Stimulated activated CD8-positive, alpha-beta memory T cell treated with anti-CD3 and anti-CD28 coated beads, Interleukin-4, amount 100 ng/mL, for 4 hours (primary cell): ENCODE measurements at places on chromosomes 5 and 9.

DNA sequence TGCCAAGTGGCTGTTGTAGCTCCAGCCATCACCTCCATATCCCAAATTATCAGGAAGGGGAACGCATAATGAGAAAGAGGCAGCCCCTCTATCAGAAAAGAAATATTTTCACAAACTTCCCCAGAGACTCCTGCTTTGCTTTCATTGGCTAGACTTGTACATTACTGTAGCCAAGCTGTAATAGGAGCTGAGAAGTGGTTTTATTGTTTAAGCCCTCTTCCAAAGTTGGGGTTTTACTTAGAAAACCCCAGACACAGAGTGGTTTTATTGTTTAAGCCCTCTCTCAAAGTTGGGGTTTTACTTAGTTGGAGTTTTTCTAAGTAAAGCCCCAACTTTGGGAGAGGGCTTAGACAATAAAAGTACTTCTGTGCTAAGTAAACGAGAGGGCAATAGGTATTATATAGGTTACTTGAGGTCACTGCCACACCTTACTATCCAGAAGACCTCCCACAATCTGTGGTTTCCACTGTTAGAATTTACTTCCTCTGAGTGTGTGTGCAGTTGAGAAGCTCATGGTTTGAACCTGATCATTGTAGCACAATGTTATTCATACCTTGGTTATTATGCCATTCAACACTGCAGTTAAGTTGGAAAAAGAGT, 215.7 kb upstream of the OTULINL start:
- no peak for DNase-seq

- DNase-seq = no peak
These were observed 96.9 kb downstream of the RXRA start for GRCh38 chr9:134423166-134423565.

DNA sequence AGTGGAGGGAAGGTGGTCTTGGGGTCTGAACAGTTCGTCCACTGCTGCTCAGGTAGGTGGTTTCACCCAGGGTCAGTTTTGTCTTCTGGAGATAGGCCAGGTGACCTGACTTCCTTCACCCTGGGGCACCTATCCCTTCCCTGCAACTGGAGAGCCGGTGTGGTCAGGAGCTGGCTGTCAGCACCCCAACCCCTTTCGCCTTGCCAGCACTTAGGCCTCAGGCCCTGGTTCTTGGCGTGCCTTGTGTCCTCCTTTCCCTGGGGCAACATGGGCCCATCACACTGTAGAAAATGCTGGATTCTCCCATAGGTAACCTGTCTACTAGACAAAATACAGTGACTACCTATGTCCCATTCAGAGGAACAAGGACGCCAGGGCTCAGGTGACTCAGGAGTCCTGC, 13.1 kb downstream of the PROP1 start:
- no peak for DNase-seq

DNA sequence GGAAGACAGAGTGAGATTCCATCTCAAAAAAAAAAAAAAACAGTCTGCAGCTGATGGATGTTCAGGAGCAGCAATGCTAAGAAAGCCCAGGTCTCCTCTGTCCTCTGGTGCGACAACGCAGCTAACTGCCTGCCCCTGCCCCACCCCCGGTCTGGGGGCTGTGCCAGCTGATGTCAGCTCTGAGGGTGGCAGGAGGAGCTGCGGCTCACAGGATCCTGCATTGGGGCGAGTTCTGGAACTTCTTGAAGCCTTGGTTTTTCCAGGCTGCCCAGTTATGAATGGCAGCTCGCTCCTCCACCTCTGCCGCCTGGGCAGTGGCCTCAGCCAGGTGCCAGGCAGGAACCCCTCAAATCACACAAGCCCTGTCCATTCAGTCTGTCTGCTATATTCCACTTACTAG, 113.5 kb downstream of the ROR2 start:
- no peak for DNase-seq

DNA sequence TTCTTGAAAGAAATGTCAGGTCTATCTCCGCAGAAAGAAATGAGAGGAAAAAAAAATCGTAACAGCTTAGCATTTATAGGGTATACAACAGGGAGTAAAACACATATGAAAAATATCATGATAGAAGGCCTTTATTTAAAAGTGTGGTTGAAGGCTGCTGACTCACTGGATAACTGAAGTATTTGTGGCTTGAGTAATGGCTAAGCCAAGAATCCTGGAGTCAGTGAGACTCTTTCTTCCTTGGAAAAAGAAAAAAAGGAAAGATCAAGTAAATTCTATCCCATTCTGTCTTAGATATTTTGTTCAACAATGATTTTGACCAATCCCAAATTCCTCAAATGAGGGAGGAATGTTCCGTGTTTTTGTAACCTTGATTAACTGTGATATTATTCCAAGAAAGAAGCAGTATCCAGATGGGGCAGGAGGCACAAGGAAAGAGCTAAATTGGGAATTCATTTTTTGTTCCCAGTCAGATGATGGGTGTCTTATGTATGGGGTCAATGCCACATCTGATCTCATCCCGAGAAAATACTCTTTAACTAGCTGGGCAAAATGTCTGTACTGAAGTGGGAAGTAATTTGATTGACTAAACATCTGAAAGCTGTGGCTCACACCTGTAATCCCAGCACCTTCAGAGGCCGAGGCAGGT, 64.3 kb upstream of the MYO10 start:
- DNase-seq = no peak
